ENCODE measurements at places on chromosomes 7 and 10. TPM values are rescaled to one million over a fixed set of nuclear protein-coding genes. Genes with fewer than 3 reads are reported as not detected.
A peak's percentile ranks its signal among the peaks of the same experiment; 100 is the strongest.

GRCh38 chr10:93061594-93062513 is 1.3 kb downstream of the CYP26C1 start:
- H3K4me1 ChIP-seq, result peaks cover 24% of the 10 kb centered on the region
- DNase-seq, result no peak
- H3K36me3 ChIP-seq, result peaks cover 6% of the 10 kb centered on the region
- peaks cover 76% of the 10 kb centered on the region for H3K27me3 ChIP-seq
- no peak overlapping the region for H3K4me3 ChIP-seq
- no peak overlapping the region for H3K27ac ChIP-seq

- H3K27me3 ChIP-seq, result no peaks in the 10 kb centered on the region
- DNase-seq, result no peak
- peaks cover 7% of the 10 kb centered on the region for H3K4me1 ChIP-seq
- H3K36me3 ChIP-seq, result no peaks in the 10 kb centered on the region
These were observed 61.2 kb upstream of the NPVF start for GRCh38 chr7:25289518-25289917.

The SRRM3 gene
- total RNA-seq, result 0.31 TPM

GRCh38 chr10:29634105-29634504 is 666 bp downstream of the SVIL start:
- no peaks in the 10 kb centered on the region for H3K27me3 ChIP-seq
- peak overlapping the region; percentile 45 for H3K4me3 ChIP-seq
- H3K4me1 ChIP-seq, result peaks cover 15% of the 10 kb centered on the region
- DNase-seq, result peak; percentile 44

The LIPK gene
- total RNA-seq, result not detected

GRCh38 chr10:75616874-75617478 is 185.6 kb downstream of the LRMDA start:
- H3K36me3 ChIP-seq, result no peaks in the 10 kb centered on the region
- no peak overlapping the region for H3K27ac ChIP-seq
- H3K4me3 ChIP-seq, result no peak overlapping the region
- no peak for DNase-seq
- no peaks in the 10 kb centered on the region for H3K4me1 ChIP-seq

DNA sequence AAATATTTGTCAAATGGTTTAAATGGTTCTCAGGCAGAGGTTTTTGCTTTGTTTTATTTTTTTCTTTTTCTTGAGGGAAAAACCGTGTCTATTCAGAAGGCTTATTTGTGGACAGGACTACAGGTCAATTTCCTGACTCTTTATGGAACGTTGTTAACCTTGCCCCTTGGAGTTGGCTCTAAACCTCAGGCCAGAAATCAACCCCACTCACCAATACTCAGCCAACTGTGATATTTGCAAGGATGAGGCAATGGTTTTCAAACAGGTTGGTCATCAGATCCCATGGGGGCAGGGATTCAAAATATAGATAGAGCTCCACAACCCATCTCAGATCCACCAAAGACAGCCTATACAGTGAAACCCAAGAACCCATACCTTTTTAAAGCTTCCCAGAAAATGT is 10.2 kb downstream of the PDLIM1 start:
- no peak for DNase-seq
- no peak overlapping the region for H3K4me3 ChIP-seq
- no peaks in the 10 kb centered on the region for H3K27me3 ChIP-seq
- H3K4me1 ChIP-seq, result peaks cover 2% of the 10 kb centered on the region
- H3K36me3 ChIP-seq, result no peaks in the 10 kb centered on the region
- H3K27ac ChIP-seq, result no peak overlapping the region

The SLC18A3 gene
- total RNA-seq, result not detected

The AP5Z1 gene
- total RNA-seq, result 12.8 TPM

GRCh38 chr7:111126987-111127386 is 36.1 kb downstream of the LRRN3 start:
- H3K36me3 ChIP-seq, result no peaks in the 10 kb centered on the region
- no peak overlapping the region for H3K27ac ChIP-seq
- no peaks in the 10 kb centered on the region for H3K4me1 ChIP-seq
- H3K4me3 ChIP-seq, result no peak overlapping the region
- DNase-seq, result no peak
- H3K27me3 ChIP-seq, result no peaks in the 10 kb centered on the region

- no peaks in the 10 kb centered on the region for H3K36me3 ChIP-seq
- H3K4me3 ChIP-seq, result no peak overlapping the region
- H3K27ac ChIP-seq, result no peak overlapping the region
These were observed 35.5 kb downstream of the ARL4A start for GRCh38 chr7:12722636-12723605.

DNA sequence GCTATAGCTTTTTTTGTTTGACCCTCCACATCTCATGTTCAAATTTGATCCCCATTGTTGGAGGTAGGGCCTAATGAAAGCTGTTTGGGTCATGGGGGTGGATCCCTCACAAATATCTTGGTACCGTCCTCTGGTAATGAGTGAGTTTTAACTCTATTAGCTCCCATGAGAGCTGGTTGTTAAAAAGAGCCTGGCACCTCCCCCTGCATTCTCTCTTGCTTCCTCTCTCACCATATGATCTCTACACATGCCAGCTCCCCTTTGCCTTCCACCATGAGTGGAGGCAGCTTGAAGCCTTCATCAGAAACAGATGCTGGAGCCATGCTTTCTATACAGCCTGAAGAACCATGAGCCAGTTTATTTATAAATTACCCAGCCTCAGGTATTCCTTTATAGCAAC is 43.0 kb upstream of the IMMP2L start:
- no peaks in the 10 kb centered on the region for H3K27me3 ChIP-seq
- no peak overlapping the region for H3K4me3 ChIP-seq
- H3K4me1 ChIP-seq, result no peaks in the 10 kb centered on the region

DNA sequence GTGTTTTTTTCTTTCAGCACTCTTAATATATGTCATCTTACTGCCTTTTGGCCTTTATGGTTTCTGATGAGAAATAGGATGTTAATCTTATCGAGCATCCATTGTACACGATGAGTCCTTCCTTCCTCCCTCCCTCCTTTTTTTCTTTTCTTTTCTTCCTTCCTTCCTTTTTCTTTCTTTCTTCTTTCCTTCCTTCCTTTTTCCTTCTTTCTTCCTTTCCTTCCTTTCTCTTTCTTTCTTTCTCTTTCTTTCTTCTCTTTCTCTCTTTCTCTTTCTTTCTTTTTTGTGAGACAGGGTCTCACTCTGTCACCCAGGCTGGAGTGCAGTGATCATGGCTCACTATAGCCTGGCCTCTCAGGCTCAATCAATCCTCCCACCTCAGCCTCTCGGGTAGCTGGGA is 8.4 kb downstream of the RPEL1 start:
- no peak for DNase-seq
- H3K36me3 ChIP-seq, result no peaks in the 10 kb centered on the region
- no peaks in the 10 kb centered on the region for H3K27me3 ChIP-seq
- H3K4me3 ChIP-seq, result no peak overlapping the region
- H3K4me1 ChIP-seq, result no peaks in the 10 kb centered on the region

DNA sequence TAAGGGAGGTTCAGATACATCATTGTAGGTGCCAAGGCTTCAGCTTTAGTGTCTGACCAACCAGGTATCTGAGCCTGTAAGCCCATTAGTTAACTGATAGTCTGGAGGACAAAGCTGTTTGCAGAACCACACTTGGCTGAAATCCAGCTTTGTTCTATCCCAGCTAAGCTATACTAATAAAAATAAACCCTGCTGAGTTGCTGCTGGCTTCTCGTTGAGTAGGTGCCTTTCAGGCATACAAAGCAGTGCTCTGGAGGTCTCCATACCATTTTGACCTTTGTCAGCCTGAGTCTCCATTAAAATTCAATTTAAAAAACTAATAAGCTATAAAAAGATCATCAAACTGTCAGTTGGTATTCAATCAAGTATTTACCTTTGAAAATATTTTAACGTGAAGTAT is 22.0 kb downstream of the CDCA7L start:
- no peaks in the 10 kb centered on the region for H3K36me3 ChIP-seq
- no peak overlapping the region for H3K4me3 ChIP-seq
- no peaks in the 10 kb centered on the region for H3K27me3 ChIP-seq
- no peak for DNase-seq
- H3K4me1 ChIP-seq, result no peaks in the 10 kb centered on the region

GRCh38 chr7:45985902-45986301 is 64.8 kb upstream of the IGFBP3 start:
- no peak overlapping the region for H3K4me3 ChIP-seq
- H3K27me3 ChIP-seq, result no peaks in the 10 kb centered on the region
- DNase-seq, result no peak
- peaks cover 12% of the 10 kb centered on the region for H3K4me1 ChIP-seq
- no peak overlapping the region for H3K27ac ChIP-seq
- no peaks in the 10 kb centered on the region for H3K36me3 ChIP-seq

- no peaks in the 10 kb centered on the region for H3K36me3 ChIP-seq
- H3K27ac ChIP-seq, result peak overlapping the region; percentile 18
- H3K27me3 ChIP-seq, result no peaks in the 10 kb centered on the region
- peak; percentile 88 for DNase-seq
- no peak overlapping the region for H3K4me3 ChIP-seq
- no peaks in the 10 kb centered on the region for H3K4me1 ChIP-seq
These were observed 70.9 kb downstream of the CCDC7 start for GRCh38 chr10:32516567-32517495.

- no peak overlapping the region for H3K4me3 ChIP-seq
- peaks cover 31% of the 10 kb centered on the region for H3K4me1 ChIP-seq
- no peaks in the 10 kb centered on the region for H3K36me3 ChIP-seq
These were observed 64.0 kb upstream of the TRIM8 start for GRCh38 chr10:102580230-102580629.

DNA sequence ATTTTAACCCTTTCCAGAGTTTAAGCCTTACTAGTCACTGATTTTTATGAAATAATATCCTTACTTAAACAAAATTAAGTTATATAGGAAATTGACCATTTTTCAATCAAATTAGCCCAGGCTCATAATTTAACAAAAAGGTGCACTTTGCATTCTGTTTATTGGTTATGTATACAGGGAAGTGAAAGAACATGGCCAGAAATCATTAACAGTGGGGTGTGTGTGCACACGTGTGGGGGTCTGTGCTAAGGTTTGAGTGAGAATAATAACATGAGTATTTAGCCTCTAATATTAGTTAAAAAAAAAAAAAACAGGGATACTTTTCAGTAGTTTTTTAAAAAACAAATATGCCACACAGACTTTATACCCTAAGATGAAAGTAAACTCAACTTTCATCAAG is 510.5 kb upstream of the PFKP start:
- H3K27me3 ChIP-seq, result no peaks in the 10 kb centered on the region
- no peak overlapping the region for H3K27ac ChIP-seq
- no peak overlapping the region for H3K4me3 ChIP-seq
- H3K36me3 ChIP-seq, result no peaks in the 10 kb centered on the region
- DNase-seq, result no peak

The TRUB1 gene
- 20.9 TPM for total RNA-seq

DNA sequence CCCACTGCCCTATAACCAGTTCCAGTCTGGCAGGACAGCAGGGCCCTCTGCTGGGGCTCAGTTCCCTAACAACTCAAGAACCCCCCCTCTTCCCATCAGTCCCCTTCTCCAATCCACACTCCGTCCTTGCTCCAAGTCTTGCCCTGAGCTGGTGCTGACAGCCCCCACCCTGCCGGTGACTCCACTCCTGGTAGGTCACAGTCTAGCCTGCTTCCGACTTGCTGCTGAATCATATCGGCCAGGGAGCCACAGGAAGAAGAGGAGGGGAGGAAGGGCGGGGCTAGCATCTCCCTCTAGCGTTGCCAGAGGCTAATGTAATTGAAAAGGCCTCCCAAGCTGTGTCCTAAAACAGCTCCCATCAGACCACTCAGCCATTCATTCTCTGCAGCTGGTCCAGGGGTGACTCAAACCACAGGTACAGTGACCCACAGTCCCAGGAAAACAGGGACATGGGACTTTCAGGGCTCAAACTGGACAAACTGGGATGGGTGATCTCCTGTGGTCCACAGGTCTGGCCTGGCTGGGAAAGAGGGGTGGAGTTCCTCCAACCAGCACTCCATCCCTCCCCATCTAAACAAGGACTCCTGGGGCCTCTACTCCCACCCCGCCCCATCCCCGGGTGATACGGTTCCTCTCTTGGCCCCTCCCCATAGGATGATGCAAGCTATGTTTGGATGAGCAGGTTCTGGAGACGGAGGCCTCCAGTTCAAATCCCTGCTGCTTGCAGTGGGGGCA is 158.8 kb downstream of the SH3PXD2A start:
- no peak overlapping the region for H3K27ac ChIP-seq
- DNase-seq, result peak; percentile 79
- peaks cover 31% of the 10 kb centered on the region for H3K4me1 ChIP-seq

GRCh38 chr10:67612577-67613537 is 83.1 kb downstream of the CTNNA3 start:
- no peaks in the 10 kb centered on the region for H3K27me3 ChIP-seq
- DNase-seq, result no peak
- no peaks in the 10 kb centered on the region for H3K4me1 ChIP-seq
- H3K36me3 ChIP-seq, result no peaks in the 10 kb centered on the region
- no peak overlapping the region for H3K27ac ChIP-seq
- no peak overlapping the region for H3K4me3 ChIP-seq

The ZNF365 gene
- total RNA-seq, result 0.13 TPM

DNA sequence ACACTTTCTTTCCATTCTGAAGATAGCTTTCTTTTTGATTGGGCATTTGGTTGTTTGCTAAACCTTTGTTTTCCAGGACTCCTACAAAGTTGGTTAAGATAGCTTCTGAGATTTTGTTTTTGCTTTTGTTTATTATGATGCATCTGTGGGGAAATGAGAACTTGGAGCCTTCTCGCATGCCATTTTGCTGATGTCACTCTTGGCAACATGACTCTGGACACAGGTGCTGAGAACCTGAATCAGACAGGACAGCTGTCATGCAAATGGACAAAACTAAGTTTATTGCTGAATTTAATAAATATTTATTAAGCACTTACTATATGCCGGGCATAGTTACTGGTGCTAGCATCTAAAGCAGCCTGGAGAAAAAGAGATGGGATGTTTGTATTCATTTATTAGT is 274.1 kb downstream of the ZEB1 start:
- no peak overlapping the region for H3K4me3 ChIP-seq
- peak; percentile 41 for DNase-seq
- no peak overlapping the region for H3K27ac ChIP-seq
- no peaks in the 10 kb centered on the region for H3K36me3 ChIP-seq
- peaks cover 3% of the 10 kb centered on the region for H3K4me1 ChIP-seq
- no peaks in the 10 kb centered on the region for H3K27me3 ChIP-seq

The ZNF248 gene
- 17.2 TPM for total RNA-seq

- no peak overlapping the region for H3K4me3 ChIP-seq
- H3K36me3 ChIP-seq, result peaks cover 64% of the 10 kb centered on the region
- no peaks in the 10 kb centered on the region for H3K4me1 ChIP-seq
- H3K27ac ChIP-seq, result no peak overlapping the region
These were observed 10.9 kb downstream of the TECPR1 start for GRCh38 chr7:98240961-98241673.

The IQCE gene
- 4.7 TPM for total RNA-seq

DNA sequence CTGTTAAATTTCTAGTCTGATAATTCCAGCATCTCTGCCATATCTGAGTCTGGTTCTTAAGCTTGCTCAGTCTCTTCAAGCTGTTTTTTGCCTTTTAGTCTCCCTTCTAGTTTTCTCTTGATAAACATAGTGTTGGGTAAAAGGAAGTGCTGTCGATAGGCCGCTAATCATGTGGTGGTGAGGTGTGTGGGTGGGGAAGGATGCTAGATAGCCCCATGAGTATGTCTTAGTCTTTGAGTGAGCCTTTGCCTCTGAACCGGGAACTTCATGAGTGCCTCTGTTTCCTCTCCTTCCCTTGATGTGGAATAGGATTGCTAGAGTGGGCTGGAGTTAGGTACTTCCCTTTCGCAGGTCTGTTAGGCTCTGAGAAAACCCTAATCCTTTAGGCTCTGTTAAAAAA is 441.8 kb downstream of the INHBA start:
- no peaks in the 10 kb centered on the region for H3K36me3 ChIP-seq
- no peak overlapping the region for H3K4me3 ChIP-seq
- no peak overlapping the region for H3K27ac ChIP-seq

GRCh38 chr10:133614830-133615580 is 11.6 kb downstream of the FRG2B start:
- peak; percentile 10 for DNase-seq
- no peaks in the 10 kb centered on the region for H3K36me3 ChIP-seq
- H3K27ac ChIP-seq, result no peak overlapping the region
- peaks cover 2% of the 10 kb centered on the region for H3K4me1 ChIP-seq

The CPA4 gene
- 2.0 TPM for total RNA-seq
